GM10248 (cell line): ENCODE measurements at places on chromosomes 11 and 22.

GRCh38 chr11:73200256-73200655, 17.8 kb upstream of the P2RY2 start:
- no peak for DNase-seq

GRCh38 chr11:110286298-110287040, 9.9 kb downstream of the RDX start:
- no peak for DNase-seq

DNA sequence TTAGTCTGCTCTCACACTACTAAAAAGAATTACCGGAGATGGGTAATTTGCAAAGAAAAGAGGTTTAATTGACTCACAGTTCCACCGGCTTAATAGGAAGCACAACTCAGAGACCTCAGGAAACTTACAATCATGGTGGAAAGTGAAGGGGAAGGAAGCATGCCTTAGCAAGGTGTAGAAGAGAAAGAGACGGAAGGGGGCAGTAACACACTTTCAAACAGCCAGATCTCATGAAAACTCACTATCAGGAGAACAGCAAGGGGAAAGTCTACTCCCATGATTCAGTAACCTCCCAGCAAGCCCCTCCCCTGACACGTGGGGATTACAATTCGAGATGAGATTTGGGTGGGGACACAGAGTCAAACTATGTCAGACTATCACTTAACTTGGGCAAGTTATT, 236.6 kb upstream of the ANO3 start:
- DNase-seq = no peak

DNA sequence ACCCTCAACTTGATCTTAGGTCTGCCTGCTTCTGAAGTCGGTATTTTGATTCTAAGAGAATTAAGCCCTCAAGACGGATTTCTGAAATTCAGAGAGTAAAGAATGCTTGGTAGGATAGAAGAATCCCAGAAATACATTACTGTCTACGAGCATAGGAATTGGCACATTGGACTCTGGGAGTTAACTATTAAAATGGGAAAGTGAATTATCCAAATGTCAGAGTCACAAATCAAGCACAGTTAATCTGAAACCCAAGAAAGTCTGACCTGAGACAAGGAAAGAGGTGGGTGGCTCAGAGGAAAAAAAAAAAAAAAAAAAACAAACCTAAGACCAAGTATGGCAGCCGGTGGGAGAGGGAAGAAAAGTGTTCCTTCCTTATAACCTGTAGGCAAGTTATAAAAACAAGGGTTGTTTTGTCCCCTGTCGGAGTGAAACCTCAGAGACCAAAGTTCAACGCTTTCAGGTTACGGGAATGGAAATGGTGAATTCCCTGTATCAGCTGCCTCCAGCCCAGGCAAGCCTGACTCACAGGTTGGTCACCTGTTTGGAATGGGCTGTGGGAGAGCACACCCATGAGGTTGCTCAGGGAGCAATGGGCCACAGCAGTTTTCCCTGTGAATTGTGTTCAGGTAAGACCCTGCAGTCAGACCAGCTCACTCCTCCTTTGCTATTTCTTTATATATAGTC, 139.0 kb downstream of the ETS1 start:
- no peak for DNase-seq

GRCh38 chr22:30535182-30535581, 11.4 kb downstream of the SEC14L6 start:
- DNase-seq = no peak
